ENCODE measurements at places on chromosomes 1 and 21.

DNA sequence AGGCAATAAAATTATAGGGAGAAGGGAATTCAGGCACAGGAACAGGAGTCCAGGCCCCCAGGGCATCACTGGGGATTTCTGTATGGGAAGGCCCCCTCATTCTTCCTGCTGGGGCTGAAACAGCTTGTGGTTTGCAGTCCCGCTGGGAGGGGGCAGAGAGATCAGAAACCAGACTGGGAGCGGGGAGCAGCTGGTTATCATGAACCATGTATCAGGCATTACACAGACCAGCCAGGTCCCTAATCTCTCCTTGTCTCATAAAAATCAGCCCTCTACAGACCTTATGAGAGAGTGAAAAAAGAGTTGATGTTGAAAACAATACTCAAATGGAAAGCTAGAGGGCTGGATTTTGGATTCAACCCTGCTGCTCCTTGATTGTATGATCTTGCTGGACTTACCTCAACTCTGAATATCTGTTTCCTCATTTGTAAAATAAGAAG lies 93.4 kb upstream of the F3 start:
- no peak for DNase-seq

GRCh38 chr1:154837672-154838171 lies 32.4 kb downstream of the KCNN3 start:
- no peak for DNase-seq

- no peak for DNase-seq
Measured at GRCh38 chr1:34761176-34761761, 1.7 kb downstream of the GJB4 start.

DNA sequence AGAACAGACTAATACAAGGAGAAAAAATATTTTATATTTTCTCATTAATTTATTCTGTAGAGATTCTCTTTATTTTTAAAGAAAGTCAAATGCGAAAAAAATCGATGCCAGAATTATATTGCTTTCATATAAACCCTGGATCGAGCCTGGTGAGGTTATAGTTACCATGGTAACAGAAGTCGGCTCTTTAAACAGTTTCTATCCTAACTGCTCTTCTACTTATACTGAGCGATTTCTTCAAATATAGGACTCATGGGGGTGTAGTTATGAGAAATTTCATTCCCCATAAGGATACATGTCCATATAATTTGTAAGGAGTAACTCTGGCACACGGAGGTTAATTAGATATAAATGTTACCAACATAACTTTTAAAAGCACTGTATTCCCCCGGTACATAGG lies 973.5 kb upstream of the NCAM2 start:
- DNase-seq, result no peak

- DNase-seq, result no peak
Measured at GRCh38 chr1:17759114-17759513, 4.0 kb downstream of the ACTL8 start.

- DNase-seq, result no peak
Measured at GRCh38 chr1:213345621-213346020, 294.6 kb downstream of the RPS6KC1 start.

GRCh38 chr1:201394591-201394990 lies 4.5 kb downstream of the LAD1 start:
- no peak for DNase-seq

DNA sequence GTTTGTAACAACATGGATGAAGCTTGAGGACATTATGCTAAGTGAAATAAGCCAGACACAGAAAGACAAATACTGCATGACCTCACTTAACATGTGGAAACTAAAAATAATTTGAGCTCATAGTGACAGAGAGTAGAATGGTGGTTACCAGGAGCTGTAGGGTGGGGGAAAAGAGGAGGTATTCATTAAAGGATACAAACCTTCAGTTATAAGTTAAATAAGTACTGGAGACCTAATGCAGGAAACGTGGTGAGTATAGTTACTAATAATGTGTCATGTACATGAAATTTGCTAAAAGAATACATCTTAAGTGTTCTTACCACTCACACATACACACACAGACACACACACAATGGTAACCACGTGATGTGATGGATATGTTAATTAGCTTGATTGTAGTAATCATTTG lies 86.7 kb downstream of the NGF start:
- DNase-seq, result no peak

- no peak for DNase-seq
Measured at GRCh38 chr1:14845851-14846250, 247.4 kb downstream of the KAZN start.

DNA sequence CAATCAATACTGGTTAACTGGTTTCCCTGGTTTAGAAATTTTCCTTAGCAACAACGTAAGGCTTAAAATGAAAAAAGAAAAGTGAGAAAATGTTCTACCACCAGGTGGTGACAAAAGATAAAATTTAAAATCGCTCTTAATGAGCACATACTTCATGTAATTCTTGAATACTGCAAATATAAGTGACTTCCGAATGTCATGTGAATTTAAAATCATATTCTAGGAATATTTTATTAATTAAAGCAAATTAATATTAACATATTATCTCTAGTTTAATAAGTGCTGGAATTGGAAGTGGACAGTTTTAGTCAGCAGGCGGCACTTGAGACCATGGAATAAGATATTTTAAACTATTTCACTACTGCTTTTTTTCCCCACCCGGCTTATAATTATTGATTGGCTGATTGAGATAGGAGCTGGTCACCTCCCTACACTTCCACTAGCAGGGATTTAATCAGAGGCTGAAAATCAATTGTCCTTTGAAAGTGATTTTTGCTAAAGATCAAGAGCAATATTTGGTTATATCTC lies 5.0 kb upstream of the ADAMTS1 start:
- DNase-seq, result no peak

GRCh38 chr1:78651241-78651640 lies 1.6 kb downstream of the IFI44 start:
- no peak for DNase-seq

DNA sequence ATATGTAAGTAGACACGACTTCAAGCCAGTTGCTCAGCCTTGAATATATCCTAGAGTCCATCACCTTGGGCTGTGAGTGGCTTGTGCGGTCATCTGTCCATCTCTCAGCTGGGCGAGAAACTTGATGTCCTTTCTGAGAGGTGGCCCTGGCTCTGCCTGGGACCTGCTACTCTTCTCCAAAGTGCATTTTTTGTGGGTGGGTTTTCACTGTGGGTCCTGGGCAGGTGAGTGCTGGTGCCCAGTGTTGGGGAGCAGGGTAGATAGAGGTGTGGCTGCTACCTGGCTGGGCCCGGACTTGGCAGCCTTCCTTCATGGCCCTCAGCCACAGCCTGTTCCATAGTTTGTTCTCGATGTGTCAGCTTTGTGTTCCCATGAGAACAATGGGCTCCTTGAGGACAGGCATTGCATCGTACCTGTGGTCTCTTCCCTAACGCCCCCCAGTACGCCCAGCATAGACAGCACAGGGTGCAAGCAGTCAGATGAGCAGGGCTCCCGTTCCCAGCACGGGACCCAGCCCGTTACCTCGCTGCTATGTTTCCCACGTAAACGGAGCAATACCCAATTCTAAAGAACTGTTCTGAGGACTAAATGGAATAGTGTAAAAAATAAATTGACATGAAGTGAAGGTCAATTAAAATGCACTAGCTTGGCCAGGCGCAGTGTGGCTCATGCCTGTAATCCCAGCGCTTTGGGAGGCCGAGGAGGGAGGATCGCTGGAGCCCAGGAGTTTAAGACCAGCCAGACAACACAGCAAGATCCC lies 877 bp upstream of the SLX9 start:
- no peak for DNase-seq

DNA sequence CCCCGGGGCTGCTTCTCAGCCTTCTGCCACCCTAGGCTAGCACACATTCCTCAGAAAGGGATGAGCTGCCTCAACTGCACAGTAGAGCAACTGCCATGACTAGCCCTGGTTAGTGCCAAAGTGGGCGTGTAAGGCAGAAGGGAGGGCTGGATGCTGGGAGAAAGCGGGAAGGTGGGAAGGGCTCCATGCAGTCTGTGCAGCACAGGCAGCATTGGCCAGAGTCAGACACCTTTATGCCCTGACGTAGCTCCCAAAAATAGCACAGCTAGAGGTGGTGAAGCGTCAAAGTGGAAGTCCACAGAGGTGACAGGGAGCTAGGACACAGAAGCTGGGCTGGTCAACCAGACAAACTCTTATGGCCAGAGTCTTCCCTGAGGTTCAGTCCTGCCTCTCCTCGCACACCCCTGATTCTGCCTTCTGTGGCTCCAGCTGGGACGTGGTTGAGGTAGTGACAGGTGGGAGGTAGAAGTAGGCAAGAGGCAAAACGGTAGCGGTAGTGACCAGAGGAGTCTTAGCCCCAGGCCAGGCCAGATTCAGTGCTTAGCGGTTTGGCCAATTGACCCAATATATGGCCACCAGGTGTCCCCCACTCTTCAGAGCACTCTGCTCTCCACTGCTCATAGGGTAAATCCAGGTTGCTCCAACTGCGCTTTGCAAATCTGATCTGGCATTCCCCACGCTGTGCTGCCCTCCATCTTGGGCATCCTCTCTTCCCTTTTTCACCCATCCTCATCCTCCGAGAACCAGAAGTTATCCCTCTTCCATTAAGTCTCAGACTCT lies 45.6 kb downstream of the DDX20 start:
- no peak for DNase-seq

- DNase-seq, result no peak
Measured at GRCh38 chr1:11782127-11782708, 20.2 kb downstream of the C1orf167 start.

DNA sequence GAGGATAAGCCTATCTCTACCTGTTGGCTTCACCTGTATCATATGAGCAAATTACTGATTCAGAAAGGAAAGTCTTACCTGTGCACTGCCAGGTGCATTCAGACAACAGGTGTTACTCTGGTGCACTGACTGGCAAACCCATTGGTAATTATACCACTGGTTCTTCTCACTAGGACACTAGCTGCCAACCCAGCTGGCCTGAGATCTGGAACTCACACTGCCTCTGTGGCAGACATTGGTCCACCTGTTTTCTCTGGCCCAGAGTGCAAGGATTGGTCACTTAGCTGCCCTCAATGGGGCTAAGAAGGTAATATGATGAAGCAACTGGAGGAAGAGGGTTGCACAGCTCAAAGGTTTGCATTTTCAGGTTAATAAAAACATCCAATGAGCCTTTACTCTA lies 140.2 kb upstream of the DNAH14 start:
- no peak for DNase-seq

DNA sequence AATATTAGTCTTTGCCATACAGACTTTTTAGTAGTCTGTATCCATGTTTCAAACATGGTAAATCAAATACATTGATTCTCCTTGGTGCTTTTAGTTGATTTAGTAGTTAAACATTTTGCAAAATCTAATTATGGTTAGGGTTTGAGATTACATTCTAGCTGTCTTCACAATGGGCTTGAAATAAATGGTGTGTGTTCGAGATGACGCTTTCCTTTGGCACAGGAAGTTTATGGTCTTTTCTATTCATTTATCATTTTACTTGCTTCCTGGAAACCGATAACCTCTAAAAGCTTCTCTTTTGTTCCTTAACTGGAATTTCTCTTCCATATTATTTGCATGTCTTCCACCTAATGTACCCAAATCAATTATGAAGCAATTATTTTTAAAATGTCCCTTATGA lies 38.4 kb downstream of the ZP4 start:
- DNase-seq, result no peak

GRCh38 chr1:3027611-3028371 lies 6.5 kb downstream of the ACTRT2 start:
- no peak for DNase-seq

GRCh38 chr1:31529999-31530684 lies 46.2 kb upstream of the TINAGL1 start:
- DNase-seq, result no peak

DNA sequence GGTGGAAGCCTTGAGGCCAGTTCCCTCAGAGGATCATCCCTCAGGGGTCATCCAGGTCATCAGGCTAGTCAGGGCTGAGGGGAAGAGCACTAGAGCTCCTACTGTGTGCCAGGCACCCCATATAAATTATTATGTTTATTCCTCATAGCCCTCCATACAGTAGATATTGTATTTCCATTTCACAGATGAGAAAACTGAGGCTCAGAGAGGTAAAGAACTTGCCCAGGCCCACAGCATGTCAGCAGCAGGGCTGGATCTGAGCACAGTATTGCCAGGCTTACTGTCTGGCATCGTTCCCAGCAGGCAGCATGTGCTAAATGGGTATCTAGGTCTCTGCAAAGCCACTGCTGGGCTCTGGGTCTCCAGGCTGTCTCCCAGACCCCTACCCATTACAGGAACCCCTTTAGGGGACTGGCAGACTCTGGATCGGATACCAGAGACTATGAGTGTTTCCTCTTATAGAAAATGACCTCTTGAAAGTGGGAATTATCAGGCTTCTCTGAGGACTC lies 153.3 kb downstream of the PTPRU start:
- DNase-seq, result no peak

DNA sequence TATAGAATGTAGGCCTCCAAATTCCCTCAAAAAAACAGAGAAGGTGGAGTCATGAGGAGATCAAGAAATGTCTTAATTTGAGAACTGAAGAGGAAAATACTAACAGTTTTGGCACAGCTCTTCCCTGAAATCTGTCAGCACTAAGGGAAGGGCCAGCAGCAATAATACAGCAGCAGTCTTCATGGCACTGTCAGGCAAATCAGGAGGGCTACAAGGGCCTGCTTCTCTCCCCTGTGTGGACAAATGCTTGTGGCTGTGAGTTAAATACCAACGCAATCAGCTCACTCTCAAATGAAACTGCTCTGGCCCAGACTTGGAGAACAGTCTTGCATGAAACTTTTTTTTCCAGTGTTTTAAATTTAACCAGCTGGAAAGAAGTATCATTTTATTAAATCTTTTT lies 20.5 kb upstream of the CNN3 start:
- DNase-seq, result no peak

DNA sequence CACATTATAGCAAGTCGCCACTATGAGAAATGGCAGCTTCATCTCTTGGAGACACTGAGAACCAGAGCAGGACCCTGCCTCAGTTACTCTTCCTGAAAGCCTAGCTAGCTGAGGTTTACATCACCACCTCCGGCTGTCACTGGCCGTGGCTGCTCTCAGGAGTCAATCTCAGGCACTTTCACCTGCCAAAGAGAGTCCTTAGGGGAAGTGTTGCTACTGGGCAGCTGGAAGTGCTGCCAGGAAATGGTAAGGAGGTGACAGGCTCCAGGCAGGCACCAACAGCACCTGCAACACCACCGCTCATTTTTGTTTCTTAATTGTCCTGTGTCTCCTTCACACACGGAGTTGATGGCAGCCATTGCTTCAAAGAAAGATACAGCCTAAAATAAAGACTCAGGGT lies 92.5 kb downstream of the DSCAM start:
- no peak for DNase-seq

GRCh38 chr1:85244271-85245061 lies 15.0 kb downstream of the C1orf52 start:
- DNase-seq, result no peak

DNA sequence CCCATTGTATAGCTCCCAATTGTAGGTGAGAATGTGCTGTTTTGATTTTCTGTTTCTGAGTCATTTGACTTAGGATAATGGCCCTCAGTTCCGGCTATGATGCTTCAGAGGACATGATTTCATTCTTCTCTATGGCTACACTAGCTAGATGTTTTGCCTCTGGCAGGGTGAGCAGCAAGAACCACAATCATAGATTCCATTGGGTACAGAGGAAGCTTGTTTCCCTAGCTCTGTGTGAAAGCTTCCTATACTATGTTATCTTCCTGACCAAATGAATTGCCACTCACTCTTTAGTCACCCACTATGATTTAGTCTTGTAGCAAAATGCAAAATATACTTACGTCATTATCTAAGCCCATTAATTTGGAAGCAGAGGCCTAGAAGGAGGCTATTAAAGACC lies 616.3 kb downstream of the PLA2G4A start:
- DNase-seq, result no peak
